Stimulated activated CD8-positive, alpha-beta memory T cell treated with anti-CD3 and anti-CD28 coated beads, Interleukin-4, amount 100 ng/mL, for 4 hours (primary cell): ENCODE measurements at places on chromosomes 4 and X.

DNA sequence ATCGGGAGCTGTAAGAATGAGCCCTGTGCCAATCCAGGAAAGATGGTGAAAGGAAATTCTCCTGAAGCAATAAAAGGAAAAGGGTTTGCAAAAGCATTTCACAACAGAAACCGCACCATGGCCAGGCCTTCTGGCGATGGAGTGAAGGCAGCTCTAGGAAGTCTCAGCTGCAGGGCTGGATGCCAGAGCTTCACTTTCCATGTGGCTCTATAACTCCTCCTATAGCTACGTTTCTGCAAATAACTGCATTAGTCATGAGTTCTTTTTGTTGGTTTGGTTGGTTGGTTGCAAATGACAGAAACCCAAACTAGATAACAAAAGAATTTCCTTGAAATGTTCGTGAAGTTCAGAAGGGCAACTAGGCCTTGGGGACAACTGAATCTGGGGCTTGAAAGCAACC, 84.6 kb downstream of the RELL1 start:
- no peak for DNase-seq

GRCh38 chr4:52989865-52990264, 127.7 kb downstream of the RASL11B start:
- no peak for DNase-seq

DNA sequence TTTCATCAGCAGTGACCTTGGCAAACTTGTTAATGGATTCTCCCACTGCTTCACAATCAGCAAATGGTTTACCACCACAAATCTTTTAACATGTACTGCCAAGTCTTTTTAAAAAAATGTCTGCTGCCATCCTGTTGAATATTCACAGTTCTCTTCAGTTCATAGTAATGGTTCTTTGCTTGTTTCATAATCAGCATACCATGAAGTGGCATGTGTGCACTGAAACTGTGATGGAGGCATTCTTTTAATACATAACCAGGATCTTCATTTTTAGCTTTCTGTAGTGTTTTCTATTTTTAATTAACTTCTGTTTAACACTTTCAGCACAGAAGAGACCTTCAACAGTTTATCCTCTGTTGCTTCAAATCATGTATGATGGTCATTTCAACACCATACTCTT, 230.1 kb upstream of the ARSJ start:
- no peak for DNase-seq

- DNase-seq, result no peak
Observed at GRCh38 chr4:122612540-122612939, 8.3 kb downstream of the IL21 start.

DNA sequence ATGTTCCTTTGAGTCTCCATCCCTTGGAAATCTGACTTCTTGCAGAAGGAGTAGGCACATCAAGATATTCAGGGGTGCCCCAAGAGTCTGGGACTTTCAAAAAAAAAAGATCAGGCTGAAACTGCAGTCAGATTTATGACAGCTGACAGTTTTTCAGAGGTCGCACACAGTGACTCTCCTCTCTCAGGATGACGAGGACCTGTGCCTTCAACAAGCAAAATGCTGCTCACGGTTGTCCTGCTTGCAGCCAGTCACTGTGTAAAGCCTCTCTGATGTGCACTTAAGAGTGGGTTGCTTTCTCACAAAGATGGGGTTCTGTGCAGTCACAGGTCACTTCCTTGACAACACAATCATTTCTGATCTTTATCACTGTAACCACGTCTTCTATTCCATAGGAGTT, 178.2 kb downstream of the PTTG2 start:
- no peak for DNase-seq

DNA sequence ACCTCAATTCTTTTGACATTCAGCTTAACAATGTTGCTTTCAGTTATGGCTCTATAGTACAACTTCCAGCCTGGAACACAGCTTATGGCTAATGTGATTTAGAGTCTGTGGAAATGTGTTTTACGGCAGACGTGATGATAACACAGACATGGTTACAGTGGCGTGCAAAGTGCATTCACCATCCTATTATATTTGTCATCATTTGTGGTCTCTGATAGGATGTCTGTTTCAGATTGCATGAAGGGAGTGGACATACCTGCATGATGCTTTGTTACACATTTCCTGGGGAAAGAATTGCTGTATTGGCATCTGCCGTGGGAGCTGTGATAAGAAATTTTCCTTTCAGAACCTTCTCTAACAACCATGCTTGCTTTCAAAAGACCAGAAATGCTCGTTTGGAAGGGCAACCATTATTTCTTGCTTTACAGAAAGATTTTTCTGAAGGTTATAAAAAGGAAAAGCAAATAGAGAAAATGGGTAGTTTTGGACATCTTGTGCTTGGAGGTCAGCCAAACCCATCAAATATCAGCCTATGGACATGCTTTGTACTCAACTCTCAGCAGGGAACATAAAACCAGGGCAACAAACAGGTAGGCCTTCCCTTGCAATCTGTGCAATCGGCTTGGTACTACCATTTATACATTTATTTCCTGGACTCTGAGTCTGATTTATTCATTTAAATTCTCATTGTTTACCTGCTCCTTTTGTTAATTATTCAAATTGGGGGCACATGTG, 273.9 kb downstream of the TLL1 start:
- DNase-seq, result no peak

DNA sequence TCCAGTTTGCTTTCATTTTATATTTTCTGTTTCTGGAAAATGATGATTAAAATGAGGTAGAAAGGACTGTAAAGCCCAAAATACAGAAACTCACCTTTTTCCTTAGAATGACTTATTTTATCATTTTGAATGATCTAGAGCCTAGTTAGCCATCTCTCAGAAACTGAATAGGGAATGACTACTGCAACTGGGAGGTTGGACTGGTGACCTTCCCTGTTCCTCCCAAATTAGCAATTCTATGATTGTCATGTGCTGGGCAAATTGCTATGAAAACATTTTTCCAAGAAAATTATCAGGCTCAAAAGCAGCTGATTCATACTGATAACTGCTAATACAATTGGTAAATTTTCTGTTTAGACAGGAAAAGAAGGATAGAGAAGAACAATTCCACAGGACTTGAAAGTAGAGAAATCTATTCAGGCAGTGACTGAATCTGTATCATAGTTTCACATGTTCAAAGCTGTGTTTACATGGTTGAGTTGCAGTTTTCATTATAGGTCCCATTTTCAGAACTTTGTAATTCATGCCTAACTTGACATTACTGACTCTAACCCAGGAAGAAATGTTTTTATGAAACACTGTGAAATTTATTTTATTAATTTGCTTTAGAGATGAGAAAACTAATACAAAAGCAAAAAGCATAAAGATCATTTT, 43.4 kb upstream of the SEC24B start:
- no peak for DNase-seq

- no peak for DNase-seq
Observed at GRCh38 chrX:102995316-102995715, 58.2 kb downstream of the RAB40AL start.

DNA sequence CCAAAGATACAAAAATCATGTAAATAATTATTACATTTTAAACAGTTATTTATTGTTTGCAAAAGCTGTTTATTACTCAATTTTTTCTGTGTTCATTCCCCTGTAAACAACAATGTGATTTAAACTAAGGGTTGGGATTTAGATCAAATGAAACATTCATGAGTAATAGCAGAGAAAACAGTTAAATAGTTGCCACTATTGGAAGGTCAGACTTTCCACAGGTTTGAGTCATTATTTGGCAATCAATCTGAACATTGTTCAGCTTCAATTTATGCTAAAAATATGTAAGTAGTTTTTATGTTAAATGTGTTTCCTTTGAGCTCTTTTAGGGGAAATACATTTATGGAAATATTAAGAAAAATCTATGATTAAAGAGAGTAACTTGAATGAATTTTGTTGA, 144.9 kb downstream of the STIM2 start:
- DNase-seq, result no peak

DNA sequence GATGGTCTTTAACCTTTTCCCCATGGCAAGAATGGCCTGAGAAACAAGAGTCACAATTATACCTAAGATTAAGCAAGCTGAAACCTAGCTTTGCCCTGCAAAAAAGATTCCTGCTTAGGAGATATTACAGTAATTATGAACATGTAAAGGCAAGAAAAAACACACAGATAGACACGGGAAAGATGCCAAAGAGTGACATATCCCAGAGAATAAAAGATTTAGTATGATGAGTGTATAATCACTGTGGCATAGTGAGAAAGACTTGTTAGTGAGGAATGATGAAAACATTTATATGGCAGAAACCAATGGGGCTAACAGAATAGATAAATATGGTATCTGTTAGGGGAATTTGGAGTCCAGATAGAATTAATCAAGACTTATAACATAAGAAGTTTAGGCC, 29.6 kb upstream of the TASL start:
- DNase-seq, result no peak

- no peak for DNase-seq
Observed at GRCh38 chrX:3184176-3184930, 143.1 kb downstream of the ARSF start.
